ENCODE measurements at places on chromosomes 1 and 21. TPM values are rescaled to one million over a fixed set of nuclear protein-coding genes. Genes with fewer than 3 reads are reported as not detected.
A peak's percentile ranks its signal among the peaks of the same experiment; 100 is the strongest.

Gene PRAMEF17
- not detected for total RNA-seq

Gene THEM5
- not detected for total RNA-seq

Gene NPPA
- total RNA-seq: not detected

Gene SEMA6C
- 0.48 TPM for total RNA-seq

Gene SPRR3
- not detected for total RNA-seq

Gene CYP4X1
- total RNA-seq: 0.36 TPM

DNA sequence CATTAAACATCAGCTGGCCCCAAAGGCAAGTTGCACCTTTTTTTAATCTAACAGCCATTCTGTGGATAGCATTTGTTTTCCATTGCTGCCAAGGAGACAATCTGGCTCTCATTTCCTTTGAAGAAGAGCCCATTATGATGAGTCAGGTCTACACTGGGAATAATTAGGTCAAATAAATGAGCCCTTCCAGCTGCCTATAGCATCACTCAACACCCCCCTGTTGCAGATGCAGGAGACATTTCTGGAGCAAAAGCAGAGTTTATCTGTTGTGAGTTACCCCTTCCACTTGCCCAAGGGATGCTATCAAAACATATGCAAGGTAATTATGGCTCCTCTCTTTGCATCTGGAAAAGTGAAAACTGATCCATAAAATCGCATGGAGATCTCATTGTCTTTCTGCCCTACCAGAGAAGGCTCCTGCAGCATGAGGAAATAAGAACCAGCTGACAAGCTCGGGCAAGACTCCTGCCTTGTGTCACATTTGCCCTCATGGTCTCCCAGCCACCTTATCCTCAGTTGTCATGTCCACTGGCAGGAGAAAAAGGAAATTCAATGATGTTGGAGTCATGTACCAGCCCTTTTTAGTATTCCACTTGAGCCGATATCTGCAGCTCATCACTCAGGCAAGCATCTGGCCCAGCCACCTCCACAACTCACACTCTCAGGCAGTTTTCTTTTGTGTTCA lies 135.9 kb downstream of the SLC30A10 start:
- DNase-seq: peak; percentile 96

- no peak for DNase-seq
Measured at GRCh38 chr1:45630429-45630828, 6.6 kb upstream of the CCDC17 start.

- DNase-seq: peak; percentile 76
Measured at GRCh38 chr1:154445040-154445472, 39.9 kb downstream of the IL6R start.

- DNase-seq: no peak
Measured at GRCh38 chr1:227270554-227270953, 47.7 kb downstream of the CDC42BPA start.

GRCh38 chr1:186653312-186653711 lies 26.9 kb downstream of the PTGS2 start:
- DNase-seq: no peak

GRCh38 chr1:119483441-119484200 lies 23.4 kb upstream of the HSD3B1 start:
- no peak for DNase-seq

- DNase-seq: peak; percentile 28
Measured at GRCh38 chr1:64474665-64475439, 4.9 kb downstream of the CACHD1 start.

GRCh38 chr1:34845131-34845901 lies 14.2 kb downstream of the SMIM12 start:
- DNase-seq: no peak

- no peak for DNase-seq
Measured at GRCh38 chr1:154711416-154711815, 103.4 kb upstream of the ADAR start.

- no peak for DNase-seq
Measured at GRCh38 chr1:231618609-231619256, 7.9 kb upstream of the DISC1 start.
